ENCODE measurements at places on chromosomes 13 and 19. TPM values are rescaled to one million over a fixed set of nuclear protein-coding genes. Genes with fewer than 3 reads are reported as not detected.
A peak's percentile ranks its signal among the peaks of the same experiment; 100 is the strongest.

Gene ZNF844
- 11.7 TPM for total RNA-seq

Gene KLK14
- total RNA-seq: 0.89 TPM

DNA sequence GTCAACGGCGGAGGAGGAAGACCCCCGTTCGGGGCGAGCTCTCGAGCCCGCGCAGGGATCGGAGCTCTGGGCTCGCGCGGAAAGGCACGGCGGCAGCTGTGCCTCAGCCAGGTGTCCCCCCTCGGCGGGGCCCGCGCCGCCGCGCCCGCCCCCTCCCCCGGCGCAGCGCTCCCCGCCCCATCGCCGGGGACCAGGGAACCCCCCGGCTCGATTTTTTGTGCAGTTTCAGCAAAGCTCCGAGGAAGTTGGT, 110.0 kb downstream of the KCNRG start:
- H3K36me3 ChIP-seq: no peaks in the 10 kb centered on the region
- peaks cover 61% of the 10 kb centered on the region for H3K4me1 ChIP-seq
- peak overlapping the region; percentile 100 for H3K27ac ChIP-seq
- H3K27me3 ChIP-seq: peaks cover 25% of the 10 kb centered on the region

DNA sequence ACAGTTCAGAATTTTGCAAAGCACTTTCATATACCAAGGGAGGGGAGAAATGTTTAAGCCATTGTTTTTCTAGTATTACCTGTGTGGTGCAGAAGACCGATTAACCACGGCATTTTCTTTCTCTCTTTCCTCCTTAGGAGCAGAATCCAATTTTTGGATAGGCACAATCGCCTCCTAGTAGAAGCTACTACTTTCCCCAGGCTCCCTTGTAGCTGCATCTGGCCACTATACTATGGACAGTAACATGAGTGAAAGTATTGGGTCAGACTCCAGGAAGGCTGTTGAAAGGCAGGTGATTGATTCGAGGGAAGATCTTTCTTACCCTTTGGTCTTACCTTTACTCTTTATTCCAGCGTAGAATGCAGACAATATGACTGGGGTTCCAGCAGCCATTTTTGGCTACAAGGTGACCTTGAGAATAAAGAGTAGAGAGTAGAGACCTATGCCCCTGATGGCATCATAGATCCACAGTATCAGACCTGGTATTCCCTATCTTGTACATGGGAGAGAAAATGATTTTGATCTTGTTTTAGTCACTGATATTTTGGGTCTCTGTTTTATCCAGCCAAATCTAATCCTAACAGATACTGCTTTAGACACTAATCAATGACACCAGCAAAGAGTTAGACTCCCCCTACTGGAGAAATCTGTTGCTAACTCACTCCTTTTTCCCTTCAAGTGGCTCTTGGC, 77.0 kb downstream of the LRRC63 start:
- no peaks in the 10 kb centered on the region for H3K36me3 ChIP-seq
- H3K27ac ChIP-seq: no peak overlapping the region
- H3K4me3 ChIP-seq: no peak overlapping the region
- H3K27me3 ChIP-seq: no peaks in the 10 kb centered on the region

Gene ERICH6B
- total RNA-seq: not detected

DNA sequence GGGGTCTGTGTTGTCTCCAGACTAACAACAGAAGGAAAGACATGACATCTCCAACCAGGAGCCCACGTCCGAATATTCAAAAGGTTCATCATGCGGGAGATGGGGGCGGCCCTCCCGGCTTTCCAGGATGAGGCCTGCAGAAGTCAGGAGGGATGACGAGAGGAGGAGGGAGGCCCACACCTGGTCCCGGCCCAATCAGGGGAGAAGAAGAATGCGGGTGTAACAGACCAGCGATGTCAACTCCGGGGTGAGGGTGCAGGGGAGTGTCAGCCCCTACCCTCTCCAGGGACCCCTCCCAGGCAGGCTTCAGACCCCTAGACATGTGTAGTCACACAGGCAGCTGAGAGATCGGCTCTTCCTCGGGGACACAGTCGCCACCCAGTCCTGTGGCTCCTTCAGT, 275.3 kb upstream of the ZNF507 start:
- no peaks in the 10 kb centered on the region for H3K36me3 ChIP-seq
- no peaks in the 10 kb centered on the region for H3K4me1 ChIP-seq
- peaks cover 3% of the 10 kb centered on the region for H3K27me3 ChIP-seq
- H3K27ac ChIP-seq: no peak overlapping the region
- no peak for DNase-seq
- no peak overlapping the region for H3K4me3 ChIP-seq

- peaks cover 25% of the 10 kb centered on the region for H3K27me3 ChIP-seq
- H3K4me1 ChIP-seq: peaks cover 5% of the 10 kb centered on the region
- DNase-seq: no peak
Measured at GRCh38 chr19:51714848-51715247, 8.9 kb downstream of the HAS1 start.

- no peaks in the 10 kb centered on the region for H3K36me3 ChIP-seq
- H3K4me3 ChIP-seq: no peak overlapping the region
- no peaks in the 10 kb centered on the region for H3K4me1 ChIP-seq
- no peak overlapping the region for H3K27ac ChIP-seq
- no peak for DNase-seq
Measured at GRCh38 chr13:113959198-113959597, 14.7 kb downstream of the C13orf46 start.

GRCh38 chr13:82220641-82221040, 1661.6 kb downstream of the SLITRK1 start:
- H3K4me1 ChIP-seq: no peaks in the 10 kb centered on the region
- H3K27ac ChIP-seq: no peak overlapping the region
- DNase-seq: no peak
- no peaks in the 10 kb centered on the region for H3K27me3 ChIP-seq

DNA sequence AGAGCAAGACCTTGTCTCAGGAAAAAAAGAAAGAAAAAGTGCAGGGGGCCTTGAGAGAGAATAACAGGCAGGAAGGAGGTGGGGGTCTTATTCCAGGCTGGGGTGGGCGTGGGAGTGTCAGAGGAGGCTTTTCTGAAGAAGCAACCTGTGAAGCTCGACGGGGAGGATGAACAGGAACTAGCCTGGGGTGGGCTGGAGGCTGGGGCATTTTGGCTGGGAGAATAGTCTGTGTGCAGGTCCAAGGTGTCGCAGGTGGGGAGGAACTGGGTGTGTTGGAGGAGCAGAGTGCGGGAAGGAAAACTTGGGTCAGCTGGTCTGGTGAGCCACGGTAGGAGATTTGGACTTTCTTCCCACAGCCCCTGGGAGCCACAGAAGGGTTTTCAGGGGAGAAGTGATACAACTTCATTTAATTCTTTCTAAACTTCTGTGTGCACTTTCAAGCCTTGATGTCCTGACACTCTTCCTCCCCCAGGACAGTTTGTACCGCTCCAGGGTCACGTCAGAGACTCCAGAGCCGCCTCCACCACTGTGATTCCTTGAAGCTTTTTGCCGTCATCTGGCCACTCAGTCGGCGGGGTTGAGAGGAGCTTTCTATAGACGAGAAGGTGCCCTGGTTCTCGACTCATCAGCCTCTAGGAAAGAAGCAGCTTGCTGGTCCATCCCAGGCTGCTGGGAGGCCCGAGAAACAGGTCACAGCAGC, 138.7 kb downstream of the SIPA1L3 start:
- peaks cover 13% of the 10 kb centered on the region for H3K4me1 ChIP-seq
- no peak overlapping the region for H3K27ac ChIP-seq
- DNase-seq: no peak
- no peak overlapping the region for H3K4me3 ChIP-seq

- H3K27me3 ChIP-seq: no peaks in the 10 kb centered on the region
- DNase-seq: no peak
- H3K4me3 ChIP-seq: no peak overlapping the region
- no peaks in the 10 kb centered on the region for H3K4me1 ChIP-seq
Measured at GRCh38 chr13:90713441-90714133, 633.9 kb upstream of the MIR17HG start.

DNA sequence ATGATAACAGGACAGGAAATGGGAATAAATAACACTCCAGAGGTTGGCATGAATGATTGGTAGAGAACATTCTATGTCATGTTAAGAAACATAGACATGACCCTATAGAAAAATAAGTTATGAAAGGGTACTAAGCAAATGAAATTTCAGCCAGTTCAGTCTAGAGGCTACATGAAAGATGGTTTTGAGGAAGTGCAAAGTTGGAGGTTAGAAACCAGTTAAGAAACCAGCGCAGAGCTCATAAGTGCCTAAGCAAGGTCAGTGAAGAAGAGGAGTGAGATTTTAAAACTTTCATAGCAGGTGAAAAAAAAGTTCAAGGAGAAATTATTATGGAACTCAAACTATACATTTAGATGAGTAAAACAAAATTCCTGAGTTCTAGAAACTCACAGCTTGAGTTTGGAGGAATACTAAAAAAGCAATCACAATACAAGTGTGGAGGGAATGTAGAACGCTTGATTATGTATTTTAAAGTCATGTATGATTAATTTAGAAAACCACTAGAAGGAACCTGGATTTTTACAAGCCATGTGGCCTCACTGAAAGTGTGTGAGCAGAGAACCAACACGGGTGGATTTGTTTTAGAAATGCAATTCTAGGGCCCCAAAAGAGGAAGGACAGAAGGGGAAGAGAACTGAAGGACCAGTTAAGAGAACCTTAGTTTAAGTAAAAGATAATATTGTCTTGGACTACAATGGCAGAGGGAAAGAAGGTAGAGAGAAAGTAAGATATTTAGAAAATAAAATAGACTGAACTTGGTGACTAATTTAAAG, 162.4 kb downstream of the PCDH20 start:
- no peaks in the 10 kb centered on the region for H3K36me3 ChIP-seq
- H3K4me3 ChIP-seq: no peak overlapping the region
- H3K27me3 ChIP-seq: no peaks in the 10 kb centered on the region
- no peak overlapping the region for H3K27ac ChIP-seq
- H3K4me1 ChIP-seq: no peaks in the 10 kb centered on the region
- DNase-seq: no peak

Gene GPALPP1
- 23.6 TPM for total RNA-seq

Gene CPB2
- 33.5 TPM for total RNA-seq

DNA sequence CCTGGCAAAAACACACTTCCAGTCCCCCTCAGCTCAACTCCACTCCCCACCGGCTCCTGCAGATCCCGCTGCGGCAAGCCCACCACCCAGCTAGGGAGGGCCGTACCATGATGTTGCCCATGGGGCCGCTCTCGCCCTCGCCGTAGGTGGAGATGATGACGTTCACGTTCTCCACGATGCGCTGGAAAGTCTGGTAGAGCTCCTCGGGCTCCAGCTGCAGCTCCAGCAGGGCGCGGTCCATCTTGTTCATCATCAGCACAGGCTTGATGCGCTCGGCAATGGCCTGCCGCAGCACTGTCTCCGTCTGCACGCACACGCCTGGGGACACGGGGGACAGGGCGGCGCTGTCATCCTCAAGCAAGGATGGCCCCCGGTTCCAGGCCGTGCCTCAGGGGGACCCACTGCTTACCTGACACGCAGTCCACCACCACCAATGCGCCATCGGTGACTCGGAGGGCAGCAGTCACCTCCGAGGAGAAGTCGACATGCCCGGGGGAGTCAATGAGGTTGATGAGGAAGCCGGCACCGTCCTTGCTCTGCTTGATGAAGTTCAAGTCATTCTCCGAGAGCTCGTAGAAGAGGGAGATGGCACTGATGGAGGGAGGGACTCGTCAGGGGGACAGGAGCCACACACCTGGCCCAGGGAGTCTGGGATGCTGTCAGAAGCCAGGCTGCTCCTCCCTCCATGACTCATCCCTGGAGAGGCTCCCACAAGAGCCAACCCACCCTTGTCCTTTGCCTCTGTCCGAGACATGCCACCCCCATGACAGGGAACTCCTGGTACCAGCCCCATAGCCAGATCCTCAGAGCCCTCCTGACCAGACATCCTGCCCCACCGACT, 2.3 kb downstream of the EEF2 start:
- peaks cover 65% of the 10 kb centered on the region for H3K36me3 ChIP-seq
- DNase-seq: no peak
- peaks cover 48% of the 10 kb centered on the region for H3K4me1 ChIP-seq
- H3K4me3 ChIP-seq: peak overlapping the region; percentile 91
- H3K27me3 ChIP-seq: no peaks in the 10 kb centered on the region

GRCh38 chr13:89951341-89951740, 1396.1 kb upstream of the MIR17HG start:
- no peaks in the 10 kb centered on the region for H3K27me3 ChIP-seq
- no peak overlapping the region for H3K4me3 ChIP-seq
- no peak for DNase-seq
- H3K36me3 ChIP-seq: no peaks in the 10 kb centered on the region
- H3K4me1 ChIP-seq: no peaks in the 10 kb centered on the region

Gene ZNF576
- 14.2 TPM for total RNA-seq

- H3K36me3 ChIP-seq: no peaks in the 10 kb centered on the region
- H3K4me3 ChIP-seq: no peak overlapping the region
- no peak overlapping the region for H3K27ac ChIP-seq
- no peaks in the 10 kb centered on the region for H3K27me3 ChIP-seq
Measured at GRCh38 chr13:105902396-105902795, 633.1 kb downstream of the EFNB2 start.

GRCh38 chr19:54418030-54418929, 3.0 kb downstream of the TTYH1 start:
- no peak overlapping the region for H3K4me3 ChIP-seq
- H3K27ac ChIP-seq: no peak overlapping the region
- no peak for DNase-seq
- no peaks in the 10 kb centered on the region for H3K36me3 ChIP-seq

Gene ATXN8OS
- total RNA-seq: not detected

Gene HNRNPA1L2
- total RNA-seq: 5.7 TPM

Gene LRRC8E
- total RNA-seq: 6.6 TPM

DNA sequence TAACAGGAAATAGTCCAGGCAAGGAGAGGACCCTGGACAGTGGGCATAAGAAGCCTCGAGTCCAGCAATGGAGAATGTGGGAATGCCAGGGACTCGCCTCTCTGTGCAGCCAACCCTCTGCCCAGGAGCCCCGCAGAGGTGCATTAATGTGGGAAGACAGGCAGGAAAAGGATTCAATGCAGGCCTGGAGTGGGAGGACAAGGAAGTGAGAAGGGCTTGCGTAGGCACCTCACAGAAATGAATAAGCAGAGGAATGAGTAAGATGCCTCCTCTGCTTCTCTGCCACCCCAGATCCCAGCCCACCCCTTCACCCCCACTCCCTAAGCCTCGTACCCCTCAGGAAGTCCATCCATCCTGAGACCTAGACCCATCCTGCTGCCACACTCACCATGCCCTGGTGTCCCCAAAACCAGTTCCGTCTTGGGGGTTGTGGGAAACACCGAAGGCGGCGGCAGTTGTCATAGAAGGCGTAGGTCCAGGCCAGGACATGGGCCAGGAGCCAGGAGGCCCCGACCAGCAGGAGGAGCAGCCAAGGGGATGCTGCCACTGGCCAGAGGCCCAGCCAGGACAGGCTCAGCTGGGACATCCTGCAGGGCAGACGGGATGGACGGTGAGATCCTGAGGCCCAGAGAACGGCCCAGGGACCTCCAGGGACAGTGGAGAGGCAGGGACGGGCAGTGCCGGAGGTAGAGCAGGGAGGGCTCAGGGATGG, 692 bp downstream of the CYP4F2 start:
- no peak overlapping the region for H3K4me3 ChIP-seq
- H3K4me1 ChIP-seq: no peaks in the 10 kb centered on the region
- no peak overlapping the region for H3K27ac ChIP-seq
- DNase-seq: no peak

GRCh38 chr19:4516939-4517300, 1.4 kb downstream of the PLIN4 start:
- H3K27ac ChIP-seq: no peak overlapping the region
- H3K36me3 ChIP-seq: no peaks in the 10 kb centered on the region
- peaks cover 3% of the 10 kb centered on the region for H3K4me1 ChIP-seq
- no peak overlapping the region for H3K4me3 ChIP-seq

Data from lower lobe of right lung (tissue), 2 donors.